ENCODE measurements at places on chromosomes 2 and 18.

DNA sequence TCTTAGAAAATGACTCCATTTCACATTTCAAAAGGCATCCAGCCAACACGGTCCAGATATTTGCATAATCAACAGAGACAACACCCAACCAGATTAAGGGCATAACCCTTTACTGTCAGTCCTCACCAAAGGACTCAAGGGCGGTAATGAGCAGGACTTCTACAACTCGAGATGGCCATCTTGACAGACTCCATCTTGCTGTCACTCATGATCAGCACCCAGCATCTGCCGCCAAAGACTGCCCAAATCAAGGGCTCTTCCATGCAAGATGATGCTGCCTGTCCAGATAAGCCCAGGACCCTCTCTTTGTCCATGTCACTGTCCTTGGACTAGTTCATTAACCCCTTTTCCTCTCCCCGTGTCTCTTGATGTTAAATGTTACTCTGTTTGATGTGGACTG is 77.9 kb downstream of the UXS1 start:
- DNase-seq: no peak

DNA sequence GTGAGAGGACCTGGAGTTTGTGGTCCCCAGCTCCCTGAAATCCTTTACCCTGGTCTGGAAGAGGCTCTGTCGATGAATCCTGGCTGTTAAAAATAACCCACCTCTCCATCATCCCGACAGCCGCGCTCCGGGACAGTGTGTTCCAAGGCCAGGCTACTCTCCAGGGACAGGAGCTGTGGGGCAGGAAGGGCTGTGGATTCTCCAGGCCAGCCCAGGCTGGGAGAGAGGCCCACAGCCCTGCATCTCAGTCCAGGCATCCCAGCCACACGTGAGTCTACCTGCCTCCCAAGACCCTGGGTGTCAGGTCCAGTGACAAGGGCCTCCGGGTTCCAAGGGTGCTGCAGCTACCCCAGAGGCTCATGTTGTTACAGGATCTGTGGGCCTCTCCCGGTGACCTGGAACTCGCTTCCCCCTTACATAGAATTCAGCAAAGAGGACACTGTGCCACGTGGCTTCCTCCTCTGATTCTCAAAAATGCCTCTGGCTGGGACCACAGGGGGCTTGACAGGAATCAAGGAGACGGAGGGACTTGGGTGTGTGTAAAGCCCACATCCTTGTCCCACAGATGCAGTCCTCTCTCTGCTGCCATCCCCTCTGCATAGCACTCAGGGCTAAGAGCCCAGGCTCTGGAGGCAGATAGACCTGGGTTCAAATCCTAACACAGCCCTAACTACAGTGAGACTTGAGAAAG is 17.3 kb downstream of the ADRA2B start:
- DNase-seq: no peak

DNA sequence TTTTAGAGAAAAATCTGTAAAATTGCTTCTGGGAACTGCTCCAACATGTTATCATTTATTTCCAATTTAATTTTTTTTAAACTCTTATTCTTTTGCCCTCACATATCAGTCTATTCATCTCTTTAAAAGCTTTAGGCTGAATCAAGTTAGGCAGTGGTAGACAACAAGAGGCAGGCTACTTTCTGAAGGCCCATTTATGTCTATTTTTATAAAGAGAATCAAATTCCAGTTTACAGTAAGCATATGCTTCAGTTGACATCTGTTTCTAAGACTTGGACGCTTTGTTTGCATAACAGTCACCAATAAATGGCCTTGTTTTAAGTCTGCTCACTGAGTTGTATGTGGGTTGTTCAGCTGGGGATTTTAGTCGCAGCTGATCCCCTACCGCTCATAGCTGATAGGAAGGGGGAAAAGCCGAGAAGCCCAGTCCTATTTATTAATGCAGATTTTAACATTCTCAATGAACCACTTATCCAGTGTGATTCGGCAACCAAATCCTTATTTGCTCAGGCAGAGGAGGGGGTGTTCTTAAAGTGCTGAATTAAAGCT is 260.4 kb upstream of the SIX3 start:
- no peak for DNase-seq

DNA sequence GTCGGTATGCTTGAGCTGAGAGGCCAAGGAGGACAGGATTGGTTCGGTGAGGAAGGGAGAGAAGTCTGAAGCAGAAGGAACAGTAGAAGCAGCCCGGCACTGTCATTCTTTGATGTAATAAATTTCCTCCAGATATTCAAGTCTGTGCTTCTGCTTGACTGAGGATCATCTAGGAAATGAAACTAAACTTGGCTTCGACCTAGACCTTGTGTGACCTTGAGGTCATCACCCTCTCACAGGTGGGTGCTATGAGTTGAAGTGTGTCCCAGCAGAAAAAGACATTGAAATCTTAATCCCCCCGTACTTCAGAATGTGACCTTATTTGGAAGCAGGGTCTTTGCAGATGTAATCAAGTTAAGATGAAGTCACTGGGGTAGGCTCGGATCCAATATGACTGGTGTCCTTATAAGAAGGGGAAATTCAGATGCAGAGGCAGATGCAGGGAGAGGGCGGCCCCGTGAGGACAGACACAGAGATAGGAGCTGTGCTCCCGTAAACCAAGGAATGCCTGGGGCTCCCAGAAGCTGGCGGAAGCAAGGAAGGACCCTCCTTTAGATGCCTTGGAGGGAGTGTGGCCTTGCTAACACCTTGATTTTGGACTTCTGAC is 49.0 kb downstream of the PRKCE start:
- DNase-seq: no peak

DNA sequence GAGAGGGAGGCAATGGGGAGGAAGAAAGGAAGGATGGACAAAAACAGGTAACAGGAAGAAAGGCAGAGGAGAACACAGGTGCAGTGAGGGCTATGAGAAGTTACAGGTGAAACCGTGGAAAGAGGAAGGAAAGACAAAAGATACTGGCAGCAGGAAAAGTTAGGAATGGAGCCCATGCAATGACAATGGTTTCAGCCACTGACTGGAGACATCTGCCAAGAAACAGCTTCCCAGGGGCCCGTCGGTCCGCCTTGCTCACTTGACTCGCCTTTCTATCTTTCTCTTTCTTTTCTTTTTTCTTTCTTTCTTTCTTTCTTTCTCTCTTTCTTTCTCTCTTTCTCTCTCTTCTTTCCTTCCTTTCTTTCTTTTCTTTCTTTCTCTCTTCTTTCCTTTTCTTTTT is 37.5 kb downstream of the ST8SIA5 start:
- DNase-seq: no peak

GRCh38 chr2:30981510-30981909 is 156.7 kb downstream of the GALNT14 start:
- DNase-seq: no peak

GRCh38 chr2:239532250-239532649 is 131.4 kb upstream of the HDAC4 start:
- no peak for DNase-seq

GRCh38 chr2:122528061-122528460 is 772.6 kb downstream of the TSN start:
- no peak for DNase-seq

DNA sequence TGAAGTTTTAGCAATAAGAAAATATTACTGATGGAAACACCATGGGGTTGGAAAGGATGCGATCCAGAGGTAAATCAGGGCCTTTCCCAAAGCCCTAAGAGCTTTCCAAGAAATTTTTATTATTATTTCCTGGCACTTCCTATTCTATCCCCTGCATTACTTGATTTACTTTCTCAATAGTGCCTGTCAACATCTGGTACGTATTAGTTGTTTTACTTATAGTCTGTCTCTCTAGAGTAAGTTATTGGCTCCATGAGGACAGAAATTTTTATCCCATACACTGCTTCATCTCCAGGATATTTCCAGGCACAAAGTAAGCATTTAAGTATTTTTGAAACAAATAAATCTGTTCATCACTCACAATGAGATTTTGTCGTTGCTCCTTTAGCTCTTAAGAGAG is 18.1 kb downstream of the PPP4R1 start:
- DNase-seq: no peak

- DNase-seq: no peak
Observed at GRCh38 chr2:66240286-66240685, 194.6 kb upstream of the MEIS1 start.

DNA sequence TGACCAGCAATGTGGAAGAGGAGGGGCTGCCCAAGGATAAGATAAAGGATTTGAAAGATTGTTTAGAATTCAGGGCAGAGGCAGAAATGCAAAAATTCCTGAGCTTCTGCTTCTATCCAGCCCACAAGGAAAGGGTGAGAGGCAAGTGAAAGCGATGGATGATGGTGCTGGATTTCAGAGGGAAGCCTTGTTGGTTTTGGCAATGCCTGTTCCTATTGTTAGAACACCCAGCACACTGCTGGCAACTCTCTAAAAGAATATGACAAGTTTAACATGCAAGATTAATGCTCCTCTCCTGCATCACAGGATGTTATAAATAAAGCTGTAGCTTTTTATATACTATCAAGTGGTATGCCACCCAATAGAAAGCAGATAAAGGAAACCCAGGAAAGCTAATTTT is 92.6 kb downstream of the ZNF385B start:
- DNase-seq: no peak

- DNase-seq: no peak
Observed at GRCh38 chr2:239269916-239270315, 130.9 kb downstream of the HDAC4 start.

GRCh38 chr2:179017773-179018357 is 32.1 kb downstream of the CCDC141 start:
- DNase-seq: no peak

DNA sequence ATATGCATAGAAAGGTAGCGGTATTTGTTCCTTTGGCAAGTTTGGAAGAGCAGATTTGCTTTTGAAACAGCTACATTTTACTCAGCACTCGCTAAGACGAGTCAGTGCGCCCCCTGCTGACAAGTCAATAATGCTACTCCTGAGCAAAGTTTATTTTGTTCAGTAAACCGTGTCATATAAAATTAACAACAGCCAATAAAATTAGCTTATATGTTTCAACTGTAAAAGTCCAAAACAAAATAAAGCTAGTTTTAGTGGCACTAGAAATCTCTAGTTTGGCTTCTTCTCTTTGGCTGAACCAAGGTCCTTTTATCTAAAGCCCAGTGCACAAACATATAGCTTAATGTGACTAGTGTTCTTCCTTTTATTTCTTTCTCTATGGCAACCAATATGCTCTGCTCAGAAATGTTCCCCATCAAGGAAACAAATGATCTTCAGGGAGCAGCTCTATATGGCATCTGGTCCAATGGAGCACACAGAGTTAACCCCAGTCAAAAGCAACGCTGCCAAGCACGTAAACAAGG is 4.2 kb upstream of the POU3F3 start:
- DNase-seq: no peak

DNA sequence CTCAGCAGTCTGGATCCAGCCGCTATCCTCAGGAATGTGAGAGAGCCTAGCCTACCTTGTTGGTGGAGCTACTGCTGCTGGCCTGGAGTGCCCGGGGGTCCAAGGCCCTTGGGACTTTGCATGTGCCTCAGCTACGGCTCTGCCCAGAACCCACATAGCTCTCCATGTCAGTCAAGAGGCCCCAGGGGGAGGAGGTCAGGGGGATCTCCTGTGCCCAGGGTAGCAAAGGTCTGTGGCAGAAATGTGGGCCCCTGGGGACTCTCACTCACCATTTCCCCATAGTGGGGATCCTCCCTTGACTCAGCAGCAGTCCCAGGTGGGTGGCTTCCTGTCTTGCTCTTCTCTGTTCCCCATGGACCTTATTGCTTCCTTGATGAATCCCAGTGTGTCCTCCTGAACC is 342.7 kb upstream of the CHAC2 start:
- DNase-seq: no peak

DNA sequence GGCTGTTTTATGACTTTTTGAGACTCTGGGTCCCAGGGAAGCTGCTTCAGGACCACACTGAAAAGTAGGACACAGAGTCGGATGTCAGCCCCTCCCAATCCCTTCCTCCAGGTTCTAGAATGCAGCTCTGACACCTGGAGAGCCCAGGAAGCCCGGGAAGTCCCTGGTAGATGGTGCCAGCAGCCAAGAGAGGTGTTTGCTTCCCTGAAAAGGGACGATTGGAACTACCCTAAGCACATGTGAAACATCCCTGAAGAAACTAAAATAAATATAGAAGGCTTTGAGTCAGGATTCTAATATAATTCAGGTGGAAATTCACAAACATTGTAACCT is 163.2 kb upstream of the CYRIA start:
- DNase-seq: no peak

GRCh38 chr2:2892892-2893291 is 484.7 kb downstream of the EIPR1 start:
- no peak for DNase-seq

- peak; percentile 46 for DNase-seq
Observed at GRCh38 chr2:40451918-40452605, at the start of gene SLC8A1. Gene SLC8A1, minus strand, starts transcription at chr2:40452090.
